ENCODE measurements at places on chromosomes 16 and 17.
A peak's percentile ranks its signal among the peaks of the same experiment; 100 is the strongest.

GRCh38 chr16:19366391-19366790 lies 51.3 kb upstream of the TMC5 start:
- peak; percentile 38 for ATAC-seq

GRCh38 chr17:17751489-17752088 lies 70.3 kb downstream of the RAI1 start:
- ATAC-seq, result no peak

- ATAC-seq, result no peak
Measured at GRCh38 chr17:37781451-37781850, 36.6 kb upstream of the HNF1B start.

DNA sequence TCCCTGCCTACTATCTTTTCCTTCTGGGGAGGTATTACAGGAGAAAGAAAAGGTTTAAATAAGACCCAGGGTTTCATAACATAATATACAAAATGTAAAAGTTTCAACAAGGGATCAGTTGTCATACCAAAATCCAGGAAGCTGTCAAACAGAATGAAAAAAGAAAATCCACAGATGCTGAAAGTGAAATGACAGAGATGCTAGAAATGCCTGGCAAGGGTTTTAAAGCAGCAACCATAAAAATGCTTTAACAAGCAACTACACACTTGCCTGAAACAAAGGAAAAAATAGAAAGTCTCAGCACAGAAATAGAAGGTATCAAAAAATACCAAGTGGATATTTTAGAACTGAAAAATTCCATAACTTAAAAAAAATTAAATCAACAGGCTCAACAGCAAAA lies 105.0 kb downstream of the C16orf78 start:
- ATAC-seq, result no peak

DNA sequence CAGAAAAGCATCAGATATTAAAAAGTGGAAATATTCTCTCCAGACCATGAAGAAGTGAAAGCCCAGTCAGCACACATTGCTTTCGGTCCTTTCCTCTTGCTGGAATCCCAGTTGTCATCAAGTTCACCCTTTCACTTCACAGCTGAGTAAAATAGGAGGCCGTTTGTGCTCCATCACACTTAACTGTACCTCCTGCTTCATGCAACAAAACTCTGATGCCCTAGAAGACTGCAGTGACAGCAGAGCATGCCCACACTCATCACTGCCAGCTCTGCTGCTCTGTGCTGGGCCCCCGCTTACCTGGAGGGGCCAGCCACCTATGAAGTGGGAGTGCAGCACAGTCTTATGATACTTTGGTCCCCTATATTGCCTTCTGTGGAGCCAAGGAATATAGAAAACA lies 62.5 kb downstream of the N4BP1 start:
- ATAC-seq, result no peak

- ATAC-seq, result no peak
Measured at GRCh38 chr16:87367529-87367928, 16.0 kb downstream of the FBXO31 start.

DNA sequence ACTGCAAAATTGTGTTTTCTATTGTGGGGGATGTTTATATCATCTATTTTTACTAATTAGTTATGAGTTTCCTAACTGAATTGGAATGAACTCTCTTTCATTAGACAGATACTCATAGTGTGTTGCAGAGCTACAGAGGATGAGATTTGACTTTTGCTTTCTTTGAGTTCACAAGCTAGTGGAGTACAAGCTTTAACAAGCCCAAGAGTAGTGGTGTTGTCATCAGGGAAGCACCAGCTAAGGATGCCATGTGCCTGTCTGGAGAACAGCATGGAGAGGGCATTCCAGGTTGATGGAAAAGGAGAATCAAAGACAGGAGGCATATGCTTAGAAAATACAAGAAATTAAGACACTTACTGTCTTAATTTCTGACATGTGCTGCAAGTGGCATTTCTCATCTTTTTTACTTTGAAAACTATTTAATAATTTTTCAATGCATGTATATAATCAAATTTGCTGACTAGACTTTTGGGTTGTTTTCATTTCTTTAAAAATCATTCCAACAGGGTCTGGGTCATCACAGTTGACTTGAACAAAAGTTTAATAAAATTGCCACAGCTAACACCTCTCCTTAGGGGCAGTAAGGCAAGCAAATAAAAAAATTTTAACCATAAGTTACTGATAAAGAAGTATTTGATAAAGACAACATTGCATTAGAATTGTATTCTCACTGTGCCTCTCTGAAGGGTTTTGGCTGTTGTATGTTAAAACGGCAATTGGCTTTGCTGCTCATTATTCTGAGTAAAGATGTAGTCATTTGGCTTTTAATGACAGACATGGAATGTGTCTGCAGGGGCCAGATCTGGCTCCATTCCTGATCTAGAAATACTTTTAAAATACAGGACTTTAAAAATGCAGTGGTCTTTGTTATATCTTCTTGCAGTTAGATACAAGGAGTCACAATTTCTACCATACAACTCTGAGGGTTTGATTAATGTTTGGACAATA lies 323.7 kb upstream of the CDH11 start:
- ATAC-seq, result no peak

DNA sequence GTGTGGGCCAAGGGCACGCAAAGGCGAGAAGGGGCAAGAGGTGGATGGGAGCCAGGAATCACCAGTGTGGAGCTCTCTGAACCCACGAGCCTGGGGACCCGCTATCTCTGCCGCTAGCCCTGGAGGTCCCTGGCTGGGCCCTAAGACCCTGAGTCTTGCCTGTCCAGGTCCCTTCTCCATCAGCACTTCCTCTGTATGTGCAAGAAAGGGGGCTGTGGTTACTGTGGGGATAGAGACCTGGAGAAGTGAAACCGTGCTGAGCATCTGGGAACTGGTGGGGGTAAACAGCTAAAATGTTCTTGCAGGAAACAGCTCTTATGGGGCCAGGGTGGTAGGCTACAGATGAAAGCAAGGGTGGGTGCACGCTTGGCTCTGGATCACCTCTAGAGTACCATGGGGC lies 3.1 kb downstream of the SPNS3 start:
- no peak for ATAC-seq

DNA sequence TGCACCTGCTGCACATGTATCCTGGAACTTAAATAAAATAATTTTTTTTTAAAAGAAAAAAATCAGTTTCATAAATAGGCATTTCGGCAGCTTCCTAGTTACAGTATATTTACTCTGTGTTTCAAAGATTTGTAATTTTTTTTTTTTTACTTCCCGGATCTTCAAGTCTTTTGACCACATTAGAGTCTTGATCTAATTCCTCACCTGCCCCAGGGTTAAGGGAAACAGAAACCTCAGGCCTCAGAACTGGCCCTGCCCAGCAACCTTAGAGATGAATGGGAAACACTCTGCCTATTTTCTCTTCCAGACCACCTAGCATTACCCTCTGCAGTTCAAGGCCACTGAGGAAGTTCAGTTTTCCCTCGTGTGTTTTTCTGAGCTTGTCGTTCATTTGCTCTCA lies 304.0 kb downstream of the MAF start:
- ATAC-seq, result no peak

DNA sequence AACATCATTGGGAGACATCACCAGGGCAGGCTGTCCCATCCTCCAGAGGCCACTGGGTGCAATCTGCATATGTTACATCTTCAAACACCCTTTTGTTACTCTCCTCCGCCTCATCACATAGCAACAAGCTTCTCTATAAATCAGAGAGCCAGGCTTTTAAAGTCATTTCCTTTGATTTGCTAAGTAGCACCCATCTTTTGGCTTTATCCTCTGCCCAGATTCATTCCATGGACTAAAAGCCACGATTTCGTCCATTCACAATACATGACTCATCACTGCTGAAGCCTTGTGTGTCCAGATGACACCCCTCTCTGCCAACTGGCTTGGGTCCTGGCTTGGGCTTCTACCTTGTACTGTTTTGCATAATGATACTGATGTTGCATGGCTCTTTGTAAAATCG lies 2.0 kb upstream of the KRT38 start:
- ATAC-seq, result no peak

DNA sequence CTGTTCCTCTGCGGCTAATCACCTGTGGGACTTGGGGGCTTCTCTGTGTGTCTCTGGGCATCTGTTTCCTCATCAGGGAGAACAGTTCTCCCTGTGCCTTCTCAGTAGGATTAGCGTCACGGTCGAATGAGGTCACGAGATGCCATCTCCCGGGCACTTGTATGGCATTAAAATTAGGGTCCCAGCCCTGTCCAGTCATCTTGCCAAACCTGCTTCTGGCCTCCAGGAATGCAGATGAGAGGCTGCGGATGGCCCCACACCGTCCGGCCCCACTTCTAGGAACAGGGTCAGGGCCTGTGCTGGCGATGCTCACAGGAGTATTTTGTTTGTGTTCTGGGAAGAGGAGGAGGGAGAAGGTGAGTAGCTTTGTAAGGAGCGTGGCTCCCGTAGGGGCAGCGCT lies 58.5 kb downstream of the OR1D5 start:
- no peak for ATAC-seq

DNA sequence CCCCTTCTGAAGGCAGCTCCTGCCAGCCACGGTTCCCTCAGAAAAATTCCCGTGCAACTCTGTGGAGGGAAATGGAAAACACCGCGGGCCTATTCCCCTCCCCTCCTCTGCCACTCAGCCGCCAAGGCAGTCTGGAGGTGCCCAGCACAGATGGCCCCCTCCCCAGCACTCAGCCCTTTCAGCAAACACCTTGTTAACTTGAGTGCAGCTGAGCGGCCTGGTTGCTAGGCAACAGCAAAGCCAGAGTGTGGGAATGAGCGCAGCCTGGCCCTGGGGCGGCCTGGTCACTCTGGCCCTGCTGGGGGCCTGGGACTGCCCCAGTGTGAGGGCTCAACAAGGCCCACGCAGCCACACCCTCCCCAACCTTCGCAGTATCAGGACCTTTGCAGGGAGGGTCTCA lies 32.8 kb downstream of the CACNA1G start:
- peak; percentile 45 for ATAC-seq

DNA sequence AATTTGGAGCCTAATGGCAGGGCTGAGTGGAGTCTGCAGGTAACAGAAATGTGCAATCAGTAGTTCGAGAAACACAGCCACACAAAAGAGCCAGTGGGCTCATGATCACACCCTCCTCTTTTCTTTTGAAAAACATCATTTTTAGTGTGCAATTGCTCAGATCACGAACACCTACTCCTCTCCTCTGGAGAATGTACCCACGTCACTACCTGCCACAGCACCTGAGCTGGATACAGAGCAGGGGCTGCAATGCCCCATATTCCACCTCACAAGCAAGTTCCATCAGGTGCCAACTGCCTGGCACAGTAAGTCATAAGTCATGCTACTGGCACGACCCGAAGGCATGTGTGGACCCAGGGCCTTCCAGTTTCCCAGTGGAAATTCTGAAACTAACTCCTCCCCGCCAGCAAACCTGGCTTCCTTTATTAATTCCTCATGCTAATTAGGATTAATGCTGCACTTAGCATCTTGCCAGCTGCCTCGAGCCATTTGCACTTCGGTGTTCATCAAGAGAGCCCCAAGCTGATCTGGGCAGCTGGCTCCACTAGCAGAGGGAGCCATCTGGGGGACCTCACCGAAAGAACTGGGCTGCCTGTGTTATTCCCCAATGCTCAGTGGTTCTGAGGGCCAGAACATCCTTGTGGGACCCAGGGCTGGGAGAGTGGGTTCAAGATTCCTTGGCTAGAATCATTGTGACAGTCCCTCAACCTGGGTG lies 2.4 kb downstream of the CACNG4 start:
- ATAC-seq, result no peak

DNA sequence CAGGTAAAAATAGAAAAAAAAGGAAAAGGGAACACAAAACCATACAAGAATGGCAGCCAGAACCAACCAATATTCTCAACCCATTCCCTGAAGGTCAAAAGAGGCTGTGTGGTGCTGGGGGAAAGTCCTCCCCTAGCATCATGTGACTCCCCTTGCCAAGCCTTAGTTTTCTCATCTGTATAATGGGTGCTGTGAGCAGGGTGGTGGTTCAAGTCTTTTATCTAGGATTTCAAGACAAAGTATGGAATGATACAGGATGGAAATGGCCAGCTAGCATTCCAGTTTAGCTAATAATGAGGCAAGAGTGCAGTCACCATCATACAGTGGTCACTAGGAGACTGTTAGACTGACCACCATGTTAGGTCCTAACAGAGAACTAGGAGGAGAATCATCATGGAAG lies 20.7 kb downstream of the PSMB3 start:
- ATAC-seq, result no peak

- no peak for ATAC-seq
Measured at GRCh38 chr17:29544066-29544465, 22.8 kb downstream of the ABHD15 start.

GRCh38 chr16:24670623-24671454 lies 58.6 kb upstream of the TNRC6A start:
- peak; percentile 87 for ATAC-seq

DNA sequence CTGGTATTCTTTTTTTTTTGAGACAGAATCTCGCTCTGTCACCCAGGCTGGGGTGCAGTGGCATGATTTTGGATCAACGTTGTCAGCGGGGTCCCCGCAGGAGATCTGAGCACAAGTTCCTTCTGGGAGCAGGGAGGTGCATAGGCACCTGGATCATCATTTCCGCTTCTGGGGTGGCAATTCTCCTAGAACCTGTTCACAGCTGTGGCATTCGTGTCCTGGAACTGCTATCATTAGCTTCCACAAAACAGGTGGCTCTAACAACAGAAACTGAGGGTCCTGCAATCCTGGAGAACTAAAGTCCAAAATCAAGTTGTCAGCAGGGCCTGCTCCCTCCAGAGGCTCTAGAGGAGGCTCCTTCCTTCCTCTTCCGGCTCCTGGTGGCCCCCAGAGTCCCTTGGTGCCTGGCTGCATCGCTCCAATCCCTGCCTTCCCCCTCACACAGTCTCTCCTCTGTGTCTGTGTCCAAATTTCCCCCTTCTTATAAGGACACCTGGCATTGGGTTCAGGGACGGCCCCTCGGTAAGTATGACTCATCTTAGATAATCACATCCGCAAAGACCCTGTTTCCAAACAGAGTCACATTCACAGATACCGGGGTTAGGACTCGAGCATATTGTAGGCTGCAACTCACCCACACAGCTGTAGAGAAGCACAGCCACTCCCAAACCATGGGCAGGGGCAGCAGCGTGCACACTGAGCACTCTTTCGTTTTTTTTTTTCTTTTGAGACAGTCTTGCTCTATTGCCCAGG lies 43.5 kb upstream of the KLHDC4 start:
- ATAC-seq, result no peak

GRCh38 chr16:88820385-88821025 lies 8.8 kb upstream of the APRT start:
- ATAC-seq, result no peak

- no peak for ATAC-seq
Measured at GRCh38 chr16:13060932-13061331, 159.5 kb downstream of the SHISA9 start.

DNA sequence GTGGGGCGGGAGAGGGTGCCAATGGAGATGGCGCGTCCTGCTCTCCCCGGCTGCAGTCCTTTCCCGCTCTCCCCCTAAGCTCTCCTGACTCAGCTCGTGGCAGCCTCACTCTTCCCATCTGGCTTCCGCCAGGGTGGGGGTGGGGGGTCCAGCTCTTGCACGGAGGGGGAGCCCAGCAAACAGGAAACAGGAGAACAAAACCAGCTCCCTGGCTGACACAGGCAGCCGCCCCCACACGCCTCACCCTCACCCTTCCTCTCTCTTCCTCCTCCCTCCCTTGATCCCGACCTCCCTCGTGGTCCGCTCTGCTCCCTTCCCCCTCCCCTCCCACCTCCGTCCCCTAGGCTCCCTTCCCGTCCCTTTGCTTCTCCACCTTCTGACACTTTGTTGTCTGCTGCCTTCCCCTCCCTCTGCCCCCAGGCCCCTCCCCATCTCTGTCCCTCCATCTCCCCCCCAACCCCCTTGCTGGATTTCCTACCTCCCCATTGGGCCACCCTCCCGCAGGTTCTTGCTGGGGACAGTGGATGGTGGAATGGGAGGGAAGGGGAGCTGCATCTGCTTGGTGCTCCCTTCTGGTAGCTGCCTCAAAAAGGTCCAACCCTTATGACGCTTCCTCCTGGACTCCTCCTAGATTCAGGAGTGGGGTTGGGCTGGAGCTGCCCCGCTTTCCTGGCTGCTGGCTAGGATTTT lies 23.7 kb downstream of the ARHGAP23 start:
- peak; percentile 59 for ATAC-seq

GRCh38 chr17:64491034-64491860 lies 5.6 kb downstream of the POLG2 start:
- peak; percentile 61 for ATAC-seq

Data from SK-N-SH treated with all-trans-retinoic acid at 6 μM for 48 hours (cell line).